ENCODE measurements at places on chromosomes 12 and 14. TPM values are rescaled to one million over a fixed set of nuclear protein-coding genes. Genes with fewer than 3 reads are reported as not detected.

The KRT73 gene
- 65.6 TPM for total RNA-seq

The PIANP gene
- total RNA-seq: 1.7 TPM

The SYNDIG1L gene
- not detected for total RNA-seq

The RPGRIP1 gene
- total RNA-seq: 0.24 TPM

The TMBIM4 gene
- 85.2 TPM for total RNA-seq

The NTF3 gene
- not detected for total RNA-seq

The KRT2 gene
- 2.2 TPM for total RNA-seq

The CRIP2 gene
- total RNA-seq: 6.6 TPM

The APOF gene
- not detected for total RNA-seq

The CHD8 gene
- total RNA-seq: 143 TPM
